Gastroesophageal sphincter (tissue), 4 donors: ENCODE measurements at places on chromosomes 12 and 14. TPM values are rescaled to one million over a fixed set of nuclear protein-coding genes. Genes with fewer than 3 reads are reported as not detected.

Gene KRT2
- not detected for total RNA-seq

- H3K27me3 ChIP-seq: no peaks in the 10 kb centered on the region
- ATAC-seq: no peak
- H3K4me3 ChIP-seq: no peak overlapping the region
- no peaks in the 10 kb centered on the region for H3K36me3 ChIP-seq
These were observed 41.8 kb upstream of the CORO1C start for GRCh38 chr12:108772891-108773797.

DNA sequence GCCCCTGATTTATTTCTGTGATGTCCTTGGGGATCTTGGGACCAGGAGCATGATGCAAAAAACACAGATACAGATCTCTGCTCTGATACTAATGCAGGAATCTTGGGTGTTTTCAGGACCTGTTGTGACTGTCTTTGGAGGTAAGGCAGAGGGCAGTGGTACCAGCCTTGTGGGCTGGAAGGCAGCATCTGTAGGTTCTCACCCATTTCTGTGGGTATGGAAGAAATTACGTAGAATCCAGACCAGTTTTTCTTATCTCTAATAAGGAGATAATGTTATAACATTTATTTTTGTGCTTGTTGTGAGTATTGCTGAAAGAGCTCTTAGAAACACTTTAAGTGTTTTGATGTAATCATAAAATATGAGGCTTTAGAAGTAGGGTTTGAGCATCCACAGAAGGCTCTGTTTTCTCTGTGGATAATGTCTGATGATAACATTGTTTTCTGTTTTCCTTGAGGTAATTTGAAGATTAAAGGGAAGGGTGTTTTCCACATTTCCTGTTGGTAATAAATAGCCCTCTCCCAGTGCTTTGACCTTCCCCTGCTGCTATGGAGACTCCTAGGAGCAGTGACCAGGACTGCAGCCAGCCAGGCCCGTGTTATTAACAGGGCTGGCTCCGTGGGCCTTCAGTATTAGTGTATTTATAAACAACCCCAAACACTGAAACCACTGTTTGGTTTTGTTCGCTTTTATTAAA lies 9.4 kb upstream of the DCP1B start:
- H3K4me1 ChIP-seq: peaks cover 5% of the 10 kb centered on the region
- H3K36me3 ChIP-seq: no peaks in the 10 kb centered on the region
- H3K27ac ChIP-seq: peak overlapping the region; percentile 35
- no peak overlapping the region for H3K4me3 ChIP-seq
- peak; percentile 73 for ATAC-seq

- no peaks in the 10 kb centered on the region for H3K36me3 ChIP-seq
- H3K27ac ChIP-seq: no peak overlapping the region
- no peaks in the 10 kb centered on the region for H3K4me1 ChIP-seq
These were observed 63.6 kb downstream of the TMEM30B start for GRCh38 chr14:61217516-61217915.

Gene BDKRB2
- total RNA-seq: 8.2 TPM

Gene PZP
- total RNA-seq: 0.16 TPM

Gene B3GNT4
- not detected for total RNA-seq

GRCh38 chr14:50225067-50225973 lies 6.1 kb downstream of the SOS2 start:
- H3K27ac ChIP-seq: peak overlapping the region; percentile 63
- no peaks in the 10 kb centered on the region for H3K36me3 ChIP-seq
- H3K4me3 ChIP-seq: no peak overlapping the region
- peaks cover 21% of the 10 kb centered on the region for H3K4me1 ChIP-seq

Gene KRT85
- not detected for total RNA-seq

- no peaks in the 10 kb centered on the region for H3K4me1 ChIP-seq
- no peaks in the 10 kb centered on the region for H3K27me3 ChIP-seq
- no peak overlapping the region for H3K4me3 ChIP-seq
- no peaks in the 10 kb centered on the region for H3K36me3 ChIP-seq
- ATAC-seq: no peak
- H3K27ac ChIP-seq: no peak overlapping the region
These were observed 122.5 kb downstream of the DICER1 start for GRCh38 chr14:95034788-95035187.

DNA sequence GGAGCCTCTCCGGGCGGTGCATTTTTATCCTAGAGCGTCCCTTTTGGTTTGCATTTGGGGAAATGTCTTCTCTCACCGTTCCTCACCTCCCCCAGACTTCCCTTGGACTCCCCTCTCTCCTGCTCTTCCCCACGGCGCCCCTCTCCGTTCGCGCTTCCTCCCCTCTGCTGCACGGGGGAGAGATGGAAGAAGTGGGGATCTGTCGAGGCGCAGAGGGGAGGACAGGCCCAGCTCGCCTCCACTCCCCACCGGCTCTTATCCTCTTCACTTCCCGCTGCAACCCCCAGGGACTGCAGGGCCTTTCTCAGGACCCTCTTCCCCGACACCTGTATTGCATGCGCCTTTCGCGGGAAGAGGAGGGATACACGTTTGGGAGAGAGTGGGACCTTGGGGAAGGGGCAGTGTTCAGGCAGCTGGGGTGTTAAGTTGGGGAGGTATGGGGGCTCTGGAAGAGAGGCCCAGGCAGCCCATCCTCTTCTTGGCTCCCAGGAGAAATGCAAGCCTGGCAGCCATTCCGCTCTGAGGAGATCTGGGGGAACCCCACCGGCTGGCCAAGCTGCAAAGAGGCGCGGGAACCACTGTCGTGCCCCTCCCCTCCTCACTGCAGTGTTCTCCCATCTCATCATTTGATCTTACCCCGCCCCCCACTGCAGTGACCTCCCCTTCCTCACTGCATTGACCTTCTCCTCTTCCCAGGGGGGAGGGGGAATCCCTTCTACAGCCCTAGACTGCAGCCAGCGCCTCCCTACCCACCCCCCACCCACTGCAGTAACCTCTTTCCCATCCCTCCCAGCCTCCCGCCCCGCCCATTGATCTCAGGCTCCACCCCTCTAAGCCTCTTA lies 788 bp downstream of the ENO2 start:
- H3K4me3 ChIP-seq: peak overlapping the region; percentile 65
- H3K27ac ChIP-seq: peak overlapping the region; percentile 92
- no peaks in the 10 kb centered on the region for H3K36me3 ChIP-seq
- H3K4me1 ChIP-seq: peaks cover 15% of the 10 kb centered on the region

Gene FOXA1
- total RNA-seq: not detected

Gene ATXN7L3B
- total RNA-seq: 27.7 TPM

DNA sequence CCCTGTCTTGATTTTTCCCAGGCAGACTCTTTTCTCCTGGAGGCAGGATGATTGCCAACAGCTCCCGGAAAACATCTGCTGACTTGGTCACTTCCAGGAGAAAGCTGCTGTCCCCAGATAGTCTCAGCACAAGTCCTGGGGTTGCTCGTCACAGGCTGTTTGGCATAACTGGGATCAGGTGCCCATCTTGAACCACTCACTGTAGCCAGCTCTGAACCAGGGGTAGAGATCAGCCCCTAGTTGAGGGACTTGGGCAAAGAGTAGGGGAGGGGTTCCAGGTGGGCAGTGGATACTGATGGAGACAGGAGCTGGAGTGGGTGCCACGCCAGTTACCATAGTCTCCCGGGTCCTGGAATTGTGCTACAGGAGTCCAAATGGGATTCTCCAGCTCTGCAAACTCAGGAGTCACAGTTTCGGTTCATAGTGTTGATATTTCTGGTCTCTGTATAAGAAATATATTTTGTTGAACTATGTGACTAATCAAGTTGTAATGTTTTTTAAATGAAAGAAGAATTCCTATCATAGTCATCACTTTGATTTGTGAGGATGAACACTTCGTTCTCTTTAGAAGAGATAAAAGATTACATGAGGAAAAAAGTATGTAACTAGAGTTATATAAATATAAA lies 1154.5 kb downstream of the AACS start:
- H3K4me3 ChIP-seq: no peak overlapping the region
- no peak for ATAC-seq
- H3K36me3 ChIP-seq: no peaks in the 10 kb centered on the region
- H3K27ac ChIP-seq: no peak overlapping the region
- H3K4me1 ChIP-seq: no peaks in the 10 kb centered on the region

Gene NANOG
- not detected for total RNA-seq

Gene CCDC175
- total RNA-seq: not detected

- no peaks in the 10 kb centered on the region for H3K27me3 ChIP-seq
- peak overlapping the region; percentile 98 for H3K27ac ChIP-seq
- H3K36me3 ChIP-seq: peaks cover 7% of the 10 kb centered on the region
- H3K4me3 ChIP-seq: no peak overlapping the region
These were observed 3.1 kb downstream of the DDIT3 start for GRCh38 chr12:57517187-57517586.

Gene KRT78
- 9.5 TPM for total RNA-seq

Gene LRP1-AS
- not detected for total RNA-seq
